ENCODE measurements at places on chromosomes 1 and 21.

- peak; percentile 21 for DNase-seq
Observed at GRCh38 chr1:69294171-69294570, 273.6 kb upstream of the LRRC7 start.

GRCh38 chr21:45538381-45539045, 3.7 kb downstream of the SLC19A1 start:
- no peak for DNase-seq

DNA sequence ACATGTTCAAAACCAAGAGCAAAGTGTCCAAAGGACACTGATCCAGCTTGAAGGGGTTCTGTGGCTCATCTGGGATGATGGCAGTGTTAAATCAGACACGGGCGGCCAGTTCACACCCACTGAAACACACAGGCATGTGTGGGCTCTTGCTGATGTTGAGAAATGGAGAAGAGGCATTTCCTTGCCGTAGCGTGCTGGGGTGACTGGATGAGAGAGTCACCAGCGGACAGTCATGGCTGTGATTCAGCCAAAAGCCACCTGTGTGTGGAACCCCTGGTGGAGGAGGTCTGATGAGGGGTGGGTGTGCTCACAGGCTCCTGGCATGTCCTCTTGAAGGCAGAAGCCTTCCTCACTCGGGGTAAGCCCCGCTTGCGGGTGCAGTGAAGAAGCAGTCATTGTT, 7.2 kb downstream of the C1orf35 start:
- DNase-seq: no peak

DNA sequence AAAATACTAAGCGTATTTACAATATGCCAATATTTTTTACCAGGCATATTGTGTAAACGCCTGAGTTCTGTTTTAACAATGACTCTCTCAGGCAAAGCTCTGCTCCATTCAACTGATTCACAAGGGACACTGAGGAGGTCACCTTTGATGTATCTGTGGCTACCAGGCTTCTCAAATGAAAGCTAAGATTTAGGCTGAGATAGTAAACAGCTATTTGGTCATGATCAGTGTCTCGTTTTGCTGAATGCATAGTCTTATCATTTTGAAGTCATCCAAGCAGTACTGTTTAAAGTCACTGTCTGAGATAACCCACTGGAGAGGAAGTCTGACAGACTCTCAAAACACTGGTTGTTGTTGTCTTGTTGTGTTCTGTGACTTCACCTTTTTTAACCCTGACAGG, 13.7 kb upstream of the PLPPR5 start:
- no peak for DNase-seq

DNA sequence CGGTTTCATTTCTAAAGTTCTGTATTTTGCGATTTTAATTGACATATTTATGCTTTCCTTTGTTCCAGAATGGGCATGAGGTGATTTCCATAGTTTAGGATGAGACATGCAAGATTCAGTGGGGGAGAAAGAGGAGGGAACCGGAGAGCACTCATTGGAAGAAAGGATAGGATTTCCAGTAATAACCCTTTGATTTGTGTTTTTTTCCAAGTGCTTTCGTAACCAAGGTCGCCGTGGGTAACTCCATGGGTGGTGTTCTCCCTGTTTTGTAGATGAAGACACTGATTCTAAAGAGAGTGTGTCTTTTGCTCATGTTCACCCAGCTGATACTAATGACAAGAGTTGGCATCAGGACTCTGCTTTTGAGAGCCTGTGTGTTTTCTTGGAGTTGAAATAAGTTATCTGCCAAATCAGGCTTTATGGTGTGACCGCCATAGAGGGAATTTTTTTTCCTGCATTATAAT, 170.1 kb downstream of the DHRS3 start:
- DNase-seq: no peak

DNA sequence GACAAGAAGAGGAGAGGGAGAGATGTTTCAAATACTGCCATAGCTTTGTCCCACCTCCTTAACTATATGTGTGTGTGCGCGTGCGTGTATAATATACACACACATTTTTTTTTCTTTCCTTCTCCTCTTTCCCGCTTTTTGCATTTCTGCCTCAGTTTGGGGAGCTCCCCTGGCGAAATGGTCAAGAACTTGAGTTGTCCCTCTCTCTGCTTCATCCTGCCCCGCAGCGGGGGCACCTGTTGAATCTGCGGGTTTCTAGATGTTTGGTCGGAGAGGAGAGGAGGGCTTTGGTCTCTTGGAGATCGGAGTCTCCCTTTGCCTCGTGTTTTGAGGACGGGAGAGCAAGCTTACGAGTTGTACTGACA, 504 bp downstream of the SCCPDH start:
- DNase-seq: peak; percentile 75

DNA sequence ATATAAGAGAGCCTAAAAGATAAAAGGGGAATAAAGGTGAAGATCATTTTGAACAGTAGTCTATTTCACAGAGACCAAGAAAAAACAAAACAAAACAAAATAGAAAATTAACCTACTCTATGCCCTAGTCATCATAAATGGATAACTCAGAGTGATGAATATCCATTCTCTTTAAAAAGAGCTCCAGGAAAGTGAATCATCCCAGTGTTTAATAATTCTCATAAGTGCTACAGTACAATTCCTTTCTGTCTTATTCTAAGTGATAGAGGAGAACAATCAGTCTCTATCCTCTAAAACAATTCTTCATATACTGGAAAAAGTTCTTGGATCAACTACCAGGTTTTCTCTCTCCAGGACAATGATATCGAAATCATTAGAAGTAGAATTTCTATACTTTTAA, 45.8 kb downstream of the GDAP2 start:
- DNase-seq: no peak
